ENCODE measurements at places on chromosomes 13 and 19. TPM values are rescaled to one million over a fixed set of nuclear protein-coding genes. Genes with fewer than 3 reads are reported as not detected.

GRCh38 chr13:99978799-99979452 is 2.7 kb upstream of the ZIC2 start:
- no peak overlapping the region for H3K4me3 ChIP-seq
- H3K36me3 ChIP-seq = peaks cover 11% of the 10 kb centered on the region
- DNase-seq = no peak
- H3K27ac ChIP-seq = no peak overlapping the region
- H3K4me1 ChIP-seq = peaks cover 18% of the 10 kb centered on the region

DNA sequence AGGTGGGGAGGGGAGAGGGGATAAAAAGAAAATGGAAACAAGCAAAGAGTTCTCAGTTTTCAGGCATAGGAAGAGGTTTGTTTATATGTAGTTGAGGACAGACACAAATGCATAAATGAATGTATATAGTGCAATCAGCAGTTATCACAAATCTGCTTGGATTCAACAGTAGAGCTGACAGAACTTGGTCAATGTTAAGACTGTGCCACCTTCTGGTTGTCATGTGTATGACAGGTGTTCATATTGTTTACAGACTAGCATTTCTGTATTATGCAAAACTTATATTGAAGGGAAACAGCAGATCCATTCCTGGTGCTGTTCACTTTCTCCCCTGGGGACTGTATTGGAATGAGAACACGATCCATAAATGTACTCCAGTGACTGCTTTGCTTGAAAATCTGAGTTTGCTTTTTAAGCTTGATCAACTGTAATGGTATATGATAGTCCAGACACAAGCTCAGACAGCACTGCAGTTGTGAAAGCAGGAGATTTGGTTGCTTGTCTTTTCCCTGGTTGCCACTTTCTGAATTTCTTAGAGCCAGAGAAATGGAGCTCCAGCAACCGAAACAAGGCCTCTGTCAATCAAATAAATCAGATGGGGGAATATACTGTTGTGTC is 319.5 kb upstream of the OBI1 start:
- H3K4me1 ChIP-seq = no peaks in the 10 kb centered on the region
- DNase-seq = no peak
- H3K36me3 ChIP-seq = no peaks in the 10 kb centered on the region

- H3K27ac ChIP-seq = peak overlapping the region; percentile 93
- peak overlapping the region; percentile 32 for H3K4me3 ChIP-seq
- H3K27me3 ChIP-seq = no peaks in the 10 kb centered on the region
- no peak for DNase-seq
These were observed 4.2 kb downstream of the PTGIR start for GRCh38 chr19:46620716-46621115.

DNA sequence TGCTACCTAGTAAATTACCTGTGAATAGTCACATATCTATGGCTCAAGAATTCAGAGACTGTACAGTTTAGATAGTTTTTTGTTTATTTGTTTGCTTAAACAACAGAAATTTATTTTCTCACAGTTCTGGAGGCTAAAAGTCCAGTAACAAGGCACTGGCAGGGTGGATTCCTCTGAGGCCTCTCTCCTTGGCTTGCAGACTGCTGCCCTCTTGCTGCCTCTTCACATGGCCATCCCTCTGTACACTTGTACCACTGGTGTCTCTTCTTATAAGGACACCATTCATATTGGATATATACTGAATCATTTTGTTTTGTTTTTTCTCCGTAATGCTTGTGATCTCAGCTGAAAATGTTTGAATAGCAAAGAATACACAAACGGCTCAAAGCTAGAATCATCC is 56.4 kb upstream of the MIR17HG start:
- no peaks in the 10 kb centered on the region for H3K4me1 ChIP-seq
- H3K27me3 ChIP-seq = peaks cover 1% of the 10 kb centered on the region
- DNase-seq = no peak
- no peak overlapping the region for H3K27ac ChIP-seq
- H3K4me3 ChIP-seq = no peak overlapping the region
- H3K36me3 ChIP-seq = no peaks in the 10 kb centered on the region

GRCh38 chr19:46355234-46356148 is 8.6 kb downstream of the PPP5C start:
- no peak overlapping the region for H3K4me3 ChIP-seq
- peak; percentile 59 for DNase-seq
- no peaks in the 10 kb centered on the region for H3K27me3 ChIP-seq
- H3K27ac ChIP-seq = peak overlapping the region; percentile 40

DNA sequence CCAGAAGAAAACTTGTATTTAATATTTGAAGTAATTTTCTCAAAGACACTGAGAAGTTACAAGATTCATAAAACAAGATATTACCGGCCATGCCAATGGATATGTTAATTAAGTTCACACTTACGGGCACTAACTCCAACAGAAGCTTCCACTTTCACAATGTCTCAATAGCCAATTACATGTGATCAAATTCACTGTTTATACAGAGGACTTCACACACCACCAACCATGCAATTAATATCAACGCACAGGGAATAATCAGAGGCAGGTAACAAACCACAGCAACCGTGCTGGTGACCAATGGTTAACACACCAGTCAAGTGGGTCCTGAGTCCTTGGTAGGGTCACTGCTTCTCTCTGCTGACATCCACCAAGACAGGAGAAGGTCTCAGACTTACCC is 5.9 kb upstream of the ACOD1 start:
- H3K4me3 ChIP-seq = no peak overlapping the region
- no peaks in the 10 kb centered on the region for H3K4me1 ChIP-seq
- DNase-seq = no peak

GRCh38 chr13:63088226-63088625 is 1672.6 kb upstream of the PCDH20 start:
- no peak for DNase-seq
- H3K27ac ChIP-seq = no peak overlapping the region
- no peaks in the 10 kb centered on the region for H3K36me3 ChIP-seq
- H3K4me3 ChIP-seq = no peak overlapping the region
- no peaks in the 10 kb centered on the region for H3K27me3 ChIP-seq
- H3K4me1 ChIP-seq = no peaks in the 10 kb centered on the region

DNA sequence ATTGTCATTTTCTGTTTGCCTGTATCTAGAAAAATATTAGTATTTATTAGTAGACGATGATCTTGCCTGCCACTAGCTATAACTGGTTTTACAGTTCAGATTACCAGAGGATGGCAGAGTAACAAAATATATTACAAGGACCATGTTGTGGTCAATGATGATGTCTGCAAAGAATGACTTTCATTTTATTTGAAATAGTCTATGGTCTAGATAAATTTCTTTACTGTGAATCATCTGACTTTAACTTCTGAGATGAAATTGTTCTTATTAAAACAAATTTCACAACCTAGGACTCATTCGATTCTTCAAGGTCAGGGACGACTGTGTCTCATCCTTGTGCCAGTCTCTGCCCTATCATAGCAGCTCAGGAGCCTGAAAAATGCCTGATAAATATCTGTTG is 637.8 kb upstream of the KLF12 start:
- no peak for DNase-seq
- no peaks in the 10 kb centered on the region for H3K36me3 ChIP-seq
- H3K4me1 ChIP-seq = no peaks in the 10 kb centered on the region
- H3K27me3 ChIP-seq = peaks cover 7% of the 10 kb centered on the region
- H3K4me3 ChIP-seq = no peak overlapping the region
- H3K27ac ChIP-seq = no peak overlapping the region

DNA sequence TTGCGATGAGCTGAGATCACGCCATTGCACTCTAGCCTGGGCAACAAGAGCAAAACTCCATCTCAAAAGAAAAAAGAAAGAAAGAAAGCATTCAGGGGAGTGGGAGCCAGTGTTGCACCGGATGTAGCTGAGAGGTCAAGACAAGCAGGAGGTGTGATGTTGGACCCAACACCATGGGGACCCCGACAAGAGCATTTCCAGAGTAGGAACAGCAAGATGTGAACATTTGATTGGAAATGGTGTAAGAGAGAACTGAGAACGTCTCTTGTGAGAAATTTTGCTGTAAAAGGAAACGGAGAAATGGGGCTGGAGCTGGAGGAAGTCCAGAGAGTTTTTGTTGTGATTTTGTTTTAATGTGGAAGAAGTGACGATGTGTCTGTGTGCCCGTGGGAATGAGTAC is 15.8 kb upstream of the DPF1 start:
- peaks cover 5% of the 10 kb centered on the region for H3K27me3 ChIP-seq
- no peak for DNase-seq
- no peak overlapping the region for H3K27ac ChIP-seq
- H3K4me3 ChIP-seq = no peak overlapping the region

- H3K4me1 ChIP-seq = no peaks in the 10 kb centered on the region
- no peaks in the 10 kb centered on the region for H3K36me3 ChIP-seq
- no peak overlapping the region for H3K27ac ChIP-seq
- H3K27me3 ChIP-seq = peaks cover 17% of the 10 kb centered on the region
- H3K4me3 ChIP-seq = no peak overlapping the region
These were observed 36.6 kb downstream of the MUC16 start for GRCh38 chr19:8973501-8974091.

DNA sequence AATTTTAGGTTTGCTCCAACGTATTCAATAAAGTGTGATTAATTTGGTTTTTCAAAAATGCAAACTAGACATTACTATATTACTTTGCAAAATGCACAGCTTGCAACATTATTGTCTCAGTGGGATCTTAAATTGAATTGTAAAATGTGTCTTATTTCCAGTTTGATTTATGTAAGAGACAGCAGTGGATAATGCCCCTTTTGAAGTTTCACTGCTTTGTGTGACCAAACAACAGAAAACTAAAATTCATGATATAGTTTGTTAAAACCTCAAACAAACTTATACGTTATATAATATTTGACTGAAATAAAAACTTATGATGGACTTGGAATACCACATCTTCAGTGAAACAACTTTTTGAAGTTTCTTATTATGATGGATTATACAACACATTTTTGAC is 279.8 kb downstream of the DACH1 start:
- H3K27ac ChIP-seq = no peak overlapping the region
- H3K27me3 ChIP-seq = no peaks in the 10 kb centered on the region
- no peaks in the 10 kb centered on the region for H3K4me1 ChIP-seq
- no peak overlapping the region for H3K4me3 ChIP-seq
- no peak for DNase-seq
- no peaks in the 10 kb centered on the region for H3K36me3 ChIP-seq

DNA sequence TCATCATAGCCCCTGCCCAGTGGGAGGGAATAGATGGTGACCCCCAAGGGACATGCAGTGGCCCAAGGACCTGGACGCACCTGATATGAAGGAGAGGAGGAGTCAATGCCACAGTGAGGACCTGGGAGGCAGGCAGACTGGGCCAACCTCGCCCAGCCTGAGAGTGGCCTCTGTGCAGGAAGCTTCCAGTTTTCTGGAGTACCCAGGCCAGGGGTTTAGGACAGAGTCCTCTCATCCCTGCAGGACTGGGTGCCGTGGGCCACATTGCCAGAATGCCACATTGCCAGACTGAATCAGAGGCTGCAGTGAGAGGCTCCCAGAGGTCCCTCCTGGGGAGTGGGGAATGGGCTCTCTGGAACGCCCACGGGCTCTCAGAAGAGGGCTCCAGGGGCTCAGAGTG is 82.9 kb upstream of the VSTM2B start:
- no peak overlapping the region for H3K4me3 ChIP-seq
- peaks cover 8% of the 10 kb centered on the region for H3K27me3 ChIP-seq
- H3K27ac ChIP-seq = no peak overlapping the region
- H3K4me1 ChIP-seq = no peaks in the 10 kb centered on the region
- H3K36me3 ChIP-seq = no peaks in the 10 kb centered on the region

DNA sequence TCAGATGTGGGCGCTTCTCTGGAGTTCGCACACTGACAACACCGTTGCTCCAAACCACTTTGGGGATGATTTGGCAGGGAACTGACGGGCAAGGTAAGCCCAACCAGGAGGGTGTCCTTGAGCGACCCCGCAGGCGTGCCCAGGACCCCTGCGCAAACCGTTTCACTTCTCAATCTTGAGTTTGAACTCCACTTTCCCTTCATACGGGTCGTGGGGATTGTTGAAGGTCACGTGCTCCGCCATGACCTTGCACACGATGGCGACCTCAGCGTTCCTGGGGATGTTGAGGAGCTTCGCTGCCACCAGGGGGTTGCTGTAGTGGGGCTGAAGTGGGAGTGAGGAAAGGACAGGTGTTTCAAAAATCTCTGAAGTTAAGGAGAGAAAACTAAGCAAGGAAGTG is 8.8 kb downstream of the ATP4B start:
- H3K27me3 ChIP-seq = no peaks in the 10 kb centered on the region
- H3K27ac ChIP-seq = no peak overlapping the region
- H3K36me3 ChIP-seq = no peaks in the 10 kb centered on the region
- DNase-seq = no peak
- H3K4me1 ChIP-seq = peaks cover 9% of the 10 kb centered on the region

- H3K27ac ChIP-seq = no peak overlapping the region
- no peaks in the 10 kb centered on the region for H3K36me3 ChIP-seq
- no peaks in the 10 kb centered on the region for H3K4me1 ChIP-seq
- peak; percentile 23 for DNase-seq
- H3K27me3 ChIP-seq = no peaks in the 10 kb centered on the region
- H3K4me3 ChIP-seq = no peak overlapping the region
These were observed 33.5 kb upstream of the TMTC4 start for GRCh38 chr13:100707818-100708740.

GRCh38 chr13:101242720-101243119 is 173.6 kb downstream of the NALCN start:
- H3K36me3 ChIP-seq = no peaks in the 10 kb centered on the region
- DNase-seq = no peak
- peaks cover 1% of the 10 kb centered on the region for H3K27me3 ChIP-seq
- peaks cover 9% of the 10 kb centered on the region for H3K4me1 ChIP-seq
- H3K27ac ChIP-seq = no peak overlapping the region

The SEMA6B gene
- 0.19 TPM for total RNA-seq

The MYH14 gene
- not detected for total RNA-seq

The CGB7 gene
- not detected for total RNA-seq

All from activated CD4-positive, alpha-beta memory T cell treated with anti-CD3 and anti-CD28 coated beads for 36 hours (primary cell).